ENCODE measurements at places on chromosomes 2 and 18. TPM values are rescaled to one million over a fixed set of nuclear protein-coding genes. Genes with fewer than 3 reads are reported as not detected.

The SLC30A3 gene
- 0.33 TPM for total RNA-seq

The KIF5C gene
- total RNA-seq = 19.8 TPM

The SKOR2 gene
- total RNA-seq = not detected

The IL1F10 gene
- total RNA-seq = not detected

DNA sequence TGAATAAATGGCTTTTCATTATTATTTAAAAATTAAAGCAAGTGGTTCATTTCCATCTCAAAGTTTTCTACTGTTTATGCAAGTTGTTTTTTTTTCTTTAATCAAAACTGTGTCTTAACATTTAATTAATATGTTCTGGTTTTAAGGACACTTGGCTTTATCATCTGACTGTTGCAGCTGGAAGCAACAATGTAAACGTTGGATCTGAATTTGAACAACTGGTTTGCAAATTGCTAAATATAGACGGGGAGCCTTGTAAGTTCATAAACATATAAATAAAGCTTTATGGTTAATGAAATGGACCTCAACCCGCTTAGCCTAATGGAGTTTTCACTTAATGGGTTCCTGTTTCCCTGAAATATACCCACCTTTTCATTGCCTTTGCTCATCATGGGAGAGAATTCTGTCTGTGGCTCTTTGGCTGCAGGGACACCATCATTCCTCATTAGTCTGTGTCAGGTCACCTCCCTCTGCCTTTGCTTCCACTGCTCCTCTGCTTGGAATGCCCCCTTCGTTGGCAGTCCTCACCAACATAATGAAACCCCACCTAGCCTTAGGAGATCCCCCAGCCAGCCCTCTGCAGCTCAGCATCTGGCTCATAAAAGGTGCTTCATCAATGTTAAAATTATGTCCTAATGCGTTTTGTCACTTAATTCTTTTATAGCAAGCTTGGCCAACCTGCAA, 44.2 kb upstream of the DYNC2LI1 start:
- no peak overlapping the region for H3K27ac ChIP-seq
- DNase-seq = no peak
- H3K4me1 ChIP-seq = no peaks in the 10 kb centered on the region
- H3K27me3 ChIP-seq = no peaks in the 10 kb centered on the region
- H3K4me3 ChIP-seq = no peak overlapping the region
- H3K36me3 ChIP-seq = no peaks in the 10 kb centered on the region

- no peak overlapping the region for H3K27ac ChIP-seq
- no peaks in the 10 kb centered on the region for H3K27me3 ChIP-seq
- no peaks in the 10 kb centered on the region for H3K4me1 ChIP-seq
- H3K4me3 ChIP-seq = no peak overlapping the region
- H3K36me3 ChIP-seq = no peaks in the 10 kb centered on the region
Observed at GRCh38 chr2:181780047-181780651, 99.8 kb upstream of the NEUROD1 start.

DNA sequence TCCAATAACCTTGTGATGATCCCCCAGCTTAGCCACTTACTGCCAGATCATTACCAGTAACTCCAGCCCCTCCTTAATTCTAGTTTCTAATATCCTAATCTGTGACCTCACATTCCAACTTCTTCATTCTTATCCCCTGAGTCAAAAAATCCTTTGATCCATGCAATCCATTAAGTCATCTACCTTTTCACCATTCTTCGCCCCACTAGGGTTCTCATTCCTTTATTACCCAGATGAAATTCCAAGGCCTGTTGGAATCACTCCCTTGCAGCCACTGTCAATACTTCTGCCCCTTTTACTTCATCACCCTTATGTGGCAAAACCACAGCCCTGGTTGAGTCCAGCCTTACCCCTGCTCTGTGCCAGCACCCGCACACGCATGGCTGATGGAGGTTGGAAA, 20.3 kb upstream of the IL36G start:
- H3K4me3 ChIP-seq = no peak overlapping the region
- no peaks in the 10 kb centered on the region for H3K4me1 ChIP-seq
- H3K36me3 ChIP-seq = no peaks in the 10 kb centered on the region

GRCh38 chr2:101993772-101994171, 2.0 kb downstream of the IL1R2 start:
- no peak overlapping the region for H3K27ac ChIP-seq
- no peaks in the 10 kb centered on the region for H3K36me3 ChIP-seq

- H3K27ac ChIP-seq = no peak overlapping the region
- no peaks in the 10 kb centered on the region for H3K27me3 ChIP-seq
- H3K4me1 ChIP-seq = no peaks in the 10 kb centered on the region
Observed at GRCh38 chr2:226690461-226691024, 109.1 kb downstream of the IRS1 start.

- H3K4me3 ChIP-seq = no peak overlapping the region
- H3K27ac ChIP-seq = no peak overlapping the region
- no peak for DNase-seq
- no peaks in the 10 kb centered on the region for H3K36me3 ChIP-seq
- H3K27me3 ChIP-seq = no peaks in the 10 kb centered on the region
Observed at GRCh38 chr2:28155627-28156026, 237.0 kb upstream of the FOSL2 start.

GRCh38 chr2:29068513-29068912, 5.8 kb downstream of the PCARE start:
- H3K36me3 ChIP-seq = no peaks in the 10 kb centered on the region
- no peak for DNase-seq
- no peaks in the 10 kb centered on the region for H3K27me3 ChIP-seq
- H3K4me3 ChIP-seq = no peak overlapping the region

- no peak overlapping the region for H3K27ac ChIP-seq
- peaks cover 7% of the 10 kb centered on the region for H3K4me1 ChIP-seq
- no peak for DNase-seq
- peaks cover 39% of the 10 kb centered on the region for H3K27me3 ChIP-seq
- no peaks in the 10 kb centered on the region for H3K36me3 ChIP-seq
- no peak overlapping the region for H3K4me3 ChIP-seq
Observed at GRCh38 chr2:20672201-20672951, 5.4 kb downstream of the GDF7 start.

DNA sequence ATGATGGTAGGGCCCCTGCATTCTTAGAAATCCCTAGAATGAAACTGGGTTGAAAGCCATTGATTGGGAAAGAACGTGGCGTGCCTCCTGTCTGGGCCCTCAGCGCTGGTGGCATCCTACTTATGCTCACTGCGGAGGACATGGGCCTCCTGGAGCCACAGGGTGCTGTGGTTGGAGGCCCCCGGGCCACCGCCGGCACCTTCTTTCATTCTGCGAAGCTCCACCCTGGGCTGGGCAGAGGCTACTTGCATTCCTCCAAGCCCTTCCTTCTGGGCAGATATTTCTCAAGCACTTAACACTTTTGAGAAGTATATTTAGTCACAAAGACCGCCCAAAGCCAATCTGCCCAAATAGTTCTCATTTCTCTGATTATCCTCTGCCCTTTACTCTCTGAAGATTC, 311.9 kb downstream of the MYCN start:
- no peak overlapping the region for H3K4me3 ChIP-seq
- DNase-seq = no peak
- no peaks in the 10 kb centered on the region for H3K27me3 ChIP-seq
- H3K36me3 ChIP-seq = no peaks in the 10 kb centered on the region
- H3K4me1 ChIP-seq = no peaks in the 10 kb centered on the region

- H3K27ac ChIP-seq = no peak overlapping the region
- no peak overlapping the region for H3K4me3 ChIP-seq
- no peaks in the 10 kb centered on the region for H3K27me3 ChIP-seq
- DNase-seq = no peak
- H3K36me3 ChIP-seq = no peaks in the 10 kb centered on the region
Observed at GRCh38 chr2:58186501-58186900, 54.6 kb downstream of the FANCL start.

DNA sequence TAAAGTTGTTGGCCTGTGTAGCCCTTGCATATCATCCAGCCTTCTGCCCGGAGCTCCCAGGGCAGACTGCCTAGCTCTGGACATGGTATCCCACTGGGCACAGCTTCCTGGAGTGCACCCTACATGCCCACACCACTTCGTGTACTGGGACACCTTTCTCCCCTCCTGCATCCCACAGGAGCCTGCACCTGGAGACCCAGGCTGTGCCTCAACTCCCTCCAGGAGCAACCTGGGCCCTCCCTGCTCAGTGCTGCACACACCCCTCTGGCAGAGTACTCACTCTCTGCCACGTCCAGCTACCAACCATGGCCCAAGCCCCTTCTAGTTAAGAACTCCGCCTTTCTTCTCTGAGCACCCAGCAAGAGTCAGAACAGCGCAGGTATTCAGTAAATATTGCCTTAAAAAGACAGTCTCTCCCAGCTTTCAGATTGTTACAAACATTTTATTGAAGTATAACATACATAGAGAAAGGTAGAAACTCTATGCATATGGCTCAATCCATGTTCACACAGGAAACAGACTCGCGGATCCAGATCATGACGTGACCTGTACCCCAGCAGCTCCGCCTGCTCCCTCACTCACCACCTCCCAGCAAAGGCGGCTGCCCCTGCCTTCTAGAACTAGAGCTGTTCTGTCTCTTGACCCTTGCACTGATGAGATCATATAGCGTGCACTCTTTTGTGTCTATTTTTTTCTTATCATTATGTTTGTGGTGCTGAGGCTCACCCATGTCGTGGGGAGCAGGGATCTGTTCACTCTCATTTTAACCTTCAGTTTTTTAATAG, 98.4 kb upstream of the MYCN start:
- H3K4me1 ChIP-seq = no peaks in the 10 kb centered on the region
- no peaks in the 10 kb centered on the region for H3K27me3 ChIP-seq
- H3K27ac ChIP-seq = no peak overlapping the region
- H3K4me3 ChIP-seq = no peak overlapping the region
- no peaks in the 10 kb centered on the region for H3K36me3 ChIP-seq

DNA sequence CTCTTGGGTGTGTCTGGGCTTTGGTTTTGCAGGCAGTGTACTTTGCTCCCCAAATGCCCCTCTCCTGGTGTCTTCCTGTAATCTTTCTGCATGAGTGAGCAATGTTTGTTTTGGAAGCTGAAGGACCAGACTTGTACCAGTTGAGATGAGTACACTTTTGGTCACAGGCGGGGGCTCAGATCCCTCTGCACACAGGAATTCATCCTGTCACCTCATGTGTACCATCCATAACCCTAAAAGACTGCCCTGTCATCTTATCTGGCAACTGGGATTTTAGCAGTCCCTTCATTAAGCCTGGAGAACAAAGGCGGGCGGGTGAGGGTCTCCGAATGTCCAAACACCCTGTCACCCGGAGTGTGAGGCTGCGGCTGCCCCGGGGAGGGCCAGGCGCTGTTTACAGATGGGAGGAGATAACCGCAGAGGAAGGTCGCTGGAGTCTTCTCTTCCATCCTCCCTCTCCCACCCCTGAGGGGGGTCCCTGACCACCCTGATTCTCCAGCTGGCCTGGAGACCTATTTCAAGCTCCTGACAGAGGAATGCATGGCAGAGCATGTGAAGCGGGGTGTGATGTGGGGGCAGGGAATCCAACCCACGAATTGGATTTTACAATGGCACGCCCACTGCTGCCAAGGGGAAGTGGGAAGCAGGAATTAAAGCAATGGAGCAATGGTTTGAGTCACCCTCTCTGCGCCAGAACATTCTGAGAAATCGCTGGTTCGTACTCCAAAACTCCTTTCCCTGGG, 158.2 kb upstream of the MYCN start:
- H3K4me3 ChIP-seq = no peak overlapping the region
- H3K36me3 ChIP-seq = no peaks in the 10 kb centered on the region
- H3K27ac ChIP-seq = no peak overlapping the region

Measured in CD8-positive, alpha-beta memory T cell (primary cell).